Body of pancreas (tissue), 4 donors: ENCODE measurements at places on chromosomes 1 and 21.

DNA sequence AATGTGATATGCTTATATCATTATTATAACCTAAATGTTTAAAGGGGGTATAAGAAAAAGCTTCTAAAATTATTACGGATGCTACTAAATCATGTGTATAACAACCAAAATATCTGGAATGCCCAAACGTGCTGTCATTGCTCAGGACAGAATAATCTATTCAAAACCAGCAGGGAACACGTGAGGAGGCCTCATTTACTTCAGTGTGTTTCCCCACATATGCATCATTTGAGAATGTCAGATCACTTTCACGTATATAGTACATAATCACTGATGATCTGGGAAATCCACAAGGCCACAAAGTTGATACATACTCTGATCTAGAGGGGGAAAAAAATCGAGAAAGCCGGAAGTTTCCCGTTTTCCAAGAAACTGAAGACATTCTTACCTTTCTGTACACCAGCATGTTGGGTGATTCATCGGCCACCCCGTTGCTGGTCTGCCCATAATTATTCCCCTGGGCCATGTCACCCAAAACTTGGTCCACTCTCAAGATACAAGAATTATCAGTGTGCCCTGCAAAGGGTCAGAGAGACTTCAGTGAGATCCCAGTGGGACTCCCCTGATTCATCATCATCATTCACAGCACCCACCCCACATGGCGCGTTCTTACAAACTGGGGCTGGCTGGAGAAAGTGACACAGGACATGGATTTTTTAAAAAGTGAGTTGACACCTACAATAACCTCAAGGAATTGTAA lies 1.5 kb downstream of the RGS7 start:
- no peak overlapping the region for H3K27ac ChIP-seq
- H3K4me1 ChIP-seq, result peaks cover 9% of the 10 kb centered on the region
- no peaks in the 10 kb centered on the region for H3K36me3 ChIP-seq
- no peaks in the 10 kb centered on the region for H3K27me3 ChIP-seq

GRCh38 chr1:24955161-24955560 lies 25.1 kb upstream of the RUNX3 start:
- no peaks in the 10 kb centered on the region for H3K36me3 ChIP-seq
- no peak overlapping the region for H3K4me3 ChIP-seq
- H3K27me3 ChIP-seq, result no peaks in the 10 kb centered on the region
- peak; percentile 21 for DNase-seq
- no peaks in the 10 kb centered on the region for H3K4me1 ChIP-seq

- peak overlapping the region; percentile 92 for H3K4me3 ChIP-seq
- H3K27ac ChIP-seq, result peak overlapping the region; percentile 95
- no peaks in the 10 kb centered on the region for H3K27me3 ChIP-seq
- no peaks in the 10 kb centered on the region for H3K36me3 ChIP-seq
- peaks cover 23% of the 10 kb centered on the region for H3K4me1 ChIP-seq
- no peak for DNase-seq
These were observed 822 bp downstream of the MTX1 start for GRCh38 chr1:155209312-155209721.

DNA sequence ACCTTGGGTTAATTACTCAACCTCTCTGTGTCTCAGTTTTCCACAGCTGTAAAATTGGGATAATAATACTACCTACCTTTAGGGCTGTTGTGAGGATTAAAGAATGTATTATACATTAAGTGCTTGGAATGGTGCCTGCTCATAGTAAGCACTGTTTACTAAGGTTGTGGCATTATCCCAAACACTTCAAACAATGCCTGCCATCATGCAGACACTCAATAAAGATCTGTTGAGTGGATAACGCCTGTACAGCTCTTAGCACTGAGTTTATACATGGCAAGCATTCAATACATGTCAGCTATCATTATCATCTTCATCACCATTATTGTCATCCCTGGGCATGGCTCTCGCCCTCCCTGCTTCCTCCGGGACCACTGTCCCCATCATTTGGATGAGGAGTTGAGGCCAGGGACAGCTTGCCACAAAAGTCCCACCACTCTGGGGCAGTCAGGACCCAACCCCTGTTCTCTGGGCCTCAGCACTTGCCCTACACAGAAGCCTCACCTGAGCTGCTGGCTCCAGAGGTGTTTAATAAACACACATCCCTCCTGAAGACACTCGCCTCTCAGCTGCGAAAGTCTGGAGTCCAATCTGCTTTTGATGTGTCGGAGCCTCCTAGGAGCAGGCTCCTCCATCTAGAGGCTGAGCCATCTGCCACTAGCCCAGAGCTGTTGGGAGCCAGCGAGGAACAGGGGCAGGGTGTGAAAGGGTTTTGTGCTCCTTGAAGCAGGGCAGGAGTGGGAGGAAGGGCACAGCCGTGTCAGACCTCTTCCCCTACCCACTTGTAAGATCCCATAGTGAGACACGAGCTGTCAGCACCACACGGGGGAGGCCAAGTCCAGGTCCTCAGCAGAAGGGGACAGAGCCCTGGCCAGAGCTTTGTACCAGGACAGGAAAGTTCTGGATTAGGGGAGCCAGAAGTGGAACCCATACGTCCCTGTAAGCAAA lies 80.9 kb upstream of the ZC3H12A start:
- DNase-seq, result no peak
- no peaks in the 10 kb centered on the region for H3K36me3 ChIP-seq
- no peaks in the 10 kb centered on the region for H3K27me3 ChIP-seq
- H3K4me1 ChIP-seq, result no peaks in the 10 kb centered on the region
- H3K27ac ChIP-seq, result no peak overlapping the region

DNA sequence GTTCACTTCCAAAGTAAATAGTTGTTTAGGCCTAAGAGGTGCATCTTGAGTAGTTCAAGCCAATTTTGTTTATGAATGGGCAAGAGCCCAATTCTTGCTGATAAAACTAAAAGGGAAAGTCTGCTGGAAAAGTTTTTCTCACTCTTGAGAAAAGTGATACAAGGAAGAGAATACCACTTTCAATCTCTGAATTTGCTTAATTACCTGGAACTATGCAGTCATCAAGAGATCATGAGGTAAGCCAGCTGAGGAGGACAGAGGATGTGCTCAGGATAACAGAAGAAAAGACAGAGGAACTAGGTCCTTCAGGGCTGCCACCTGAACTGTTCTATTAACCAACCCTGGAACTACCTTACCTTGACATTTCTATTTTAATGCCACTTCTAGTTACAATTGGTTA lies 42.2 kb downstream of the ILDR2 start:
- DNase-seq, result no peak
- H3K4me1 ChIP-seq, result no peaks in the 10 kb centered on the region
- no peaks in the 10 kb centered on the region for H3K36me3 ChIP-seq
- H3K27ac ChIP-seq, result no peak overlapping the region
